SJSA1 (cell line): ENCODE measurements at places on chromosomes 2 and 18. TPM values are rescaled to one million over a fixed set of nuclear protein-coding genes. Genes with fewer than 3 reads are reported as not detected.

The G6PC2 gene
- total RNA-seq = not detected in 2 replicates

DNA sequence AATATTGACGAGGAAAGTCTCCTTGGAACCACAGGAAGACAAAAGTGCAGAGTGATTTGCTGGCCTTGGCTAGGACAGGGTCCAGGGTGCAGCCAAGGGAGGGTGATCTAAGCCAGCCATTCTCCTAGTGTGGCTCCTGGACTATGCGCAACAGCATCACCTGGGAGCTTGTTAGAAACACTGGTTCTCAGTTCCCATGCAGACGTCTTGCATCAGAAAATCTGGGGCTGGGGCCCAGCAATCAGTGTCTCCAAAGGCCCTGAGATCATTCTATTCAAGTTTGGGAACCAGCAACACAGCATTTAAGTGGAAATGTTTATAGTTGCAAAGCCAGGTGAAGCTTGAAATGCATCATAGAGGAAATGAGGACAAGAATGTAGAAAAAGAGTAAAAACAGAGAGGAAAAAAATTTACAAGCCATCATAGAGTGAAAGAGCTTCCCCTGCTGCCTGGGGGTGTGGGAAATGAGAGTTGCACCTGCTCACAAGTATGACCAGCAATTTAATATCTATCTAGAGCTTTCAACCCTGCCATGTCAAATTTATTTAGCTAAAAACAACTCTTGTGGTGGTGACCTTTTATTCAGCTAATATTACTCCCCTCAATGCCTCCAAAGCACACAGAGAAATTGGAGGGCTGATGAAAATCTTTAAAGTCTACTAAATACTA is 54.4 kb upstream of the SEC11C start:
- H3K4me3 ChIP-seq = no peak overlapping the region
- H3K36me3 ChIP-seq = no peaks in the 10 kb centered on the region
- DNase-seq = no peak
- H3K27me3 ChIP-seq = peaks cover 7% of the 10 kb centered on the region; the same call in 1 of the 2 replicates

The SERPINB4 gene
- 0.26 TPM in 1 of 2 replicates, not detected in the other for total RNA-seq

The CPLX4 gene
- total RNA-seq = not detected in 2 replicates

The IL37 gene
- total RNA-seq = not detected in 2 replicates

DNA sequence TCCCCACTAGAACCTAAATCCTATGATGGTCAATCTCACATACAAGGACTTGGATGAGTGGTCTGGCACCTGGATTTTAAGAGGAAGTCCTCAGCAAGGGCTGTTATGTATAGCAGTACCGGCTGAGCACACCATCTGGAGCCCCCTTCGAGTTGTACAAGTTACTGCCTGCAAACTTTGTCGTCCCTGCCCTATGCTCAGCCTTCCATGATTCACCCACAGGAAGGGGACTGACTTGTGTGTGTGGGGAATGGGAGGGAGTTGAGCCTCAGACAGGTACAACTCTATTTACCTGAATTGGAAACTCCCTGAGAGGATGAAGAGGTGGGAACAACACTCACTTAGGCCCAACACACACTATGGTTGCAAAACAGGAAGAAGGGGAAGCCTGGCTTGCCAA is 186.6 kb downstream of the MYO5B start:
- no peak overlapping the region for H3K4me3 ChIP-seq
- H3K36me3 ChIP-seq = no peaks in the 10 kb centered on the region
- no peaks in the 10 kb centered on the region; the same call in 1 of the 2 replicates for H3K27me3 ChIP-seq
- DNase-seq = no peak
- H3K4me1 ChIP-seq = no peaks in the 10 kb centered on the region; the same call in 1 of the 2 replicates
- H3K27ac ChIP-seq = no peak overlapping the region
